ENCODE measurements at places on chromosomes 7 and 10.

- DNase-seq = no peak
These were observed 86.3 kb upstream of the VIPR2 start for GRCh38 chr7:159231017-159231416.

- no peak for DNase-seq
These were observed 79.2 kb downstream of the HGF start for GRCh38 chr7:81690688-81691087.

DNA sequence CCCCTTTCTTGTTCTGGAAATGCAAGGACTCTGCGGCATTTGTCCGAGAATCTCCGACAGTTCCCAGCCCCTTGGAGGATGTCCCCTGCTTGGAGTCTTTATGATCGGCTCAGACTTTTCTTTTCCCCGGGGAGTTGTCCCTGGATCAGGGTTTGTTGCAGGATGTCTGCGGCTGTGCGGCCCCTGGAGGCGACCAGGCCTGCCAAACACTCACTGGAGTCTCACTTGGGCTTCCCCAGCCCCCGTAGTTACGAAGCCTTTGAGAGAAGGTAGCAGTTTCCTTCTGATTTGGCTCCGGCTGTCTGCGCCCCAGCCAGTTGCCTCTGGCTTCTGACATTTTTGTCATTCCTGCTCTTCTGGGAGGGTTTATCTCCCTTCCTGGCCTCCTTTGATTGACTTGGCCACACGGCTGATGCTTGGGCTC lies 16.1 kb downstream of the COL26A1 start:
- DNase-seq = no peak

DNA sequence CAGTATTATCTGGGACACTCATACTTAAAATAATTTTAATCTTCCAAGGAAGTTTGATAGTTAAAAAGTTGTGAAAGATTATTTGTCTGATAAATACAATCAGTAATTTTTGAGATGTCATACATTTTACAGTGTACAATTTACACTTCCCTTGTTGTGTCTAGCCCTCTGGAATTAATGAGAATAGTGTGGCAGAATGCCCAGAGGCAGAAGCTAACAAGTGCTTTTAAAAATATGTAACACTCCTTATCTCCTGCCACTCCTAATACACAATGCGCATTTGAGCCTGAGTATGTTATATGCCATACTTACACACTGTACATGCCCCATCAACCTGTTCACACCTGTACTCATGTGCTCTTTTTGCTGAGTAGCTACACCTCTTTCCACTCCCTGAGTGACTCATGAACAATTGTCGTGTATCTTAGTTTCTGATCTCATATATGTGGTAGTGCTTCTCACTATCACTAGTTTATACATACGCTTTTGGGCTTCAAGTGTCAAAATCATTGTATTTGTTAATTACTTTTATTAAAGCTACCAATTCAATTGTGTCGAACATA lies 106.9 kb upstream of the GNAI1 start:
- DNase-seq = no peak

GRCh38 chr10:69772933-69773704 lies 28.6 kb upstream of the COL13A1 start:
- DNase-seq = no peak

- peak; percentile 55 for DNase-seq
These were observed 3.0 kb downstream of the GCC1 start for GRCh38 chr7:127582361-127582760.

Data from body of pancreas (tissue), 4 donors.